ENCODE measurements at places on chromosomes 1 and 21. TPM values are rescaled to one million over a fixed set of nuclear protein-coding genes. Genes with fewer than 3 reads are reported as not detected.

DNA sequence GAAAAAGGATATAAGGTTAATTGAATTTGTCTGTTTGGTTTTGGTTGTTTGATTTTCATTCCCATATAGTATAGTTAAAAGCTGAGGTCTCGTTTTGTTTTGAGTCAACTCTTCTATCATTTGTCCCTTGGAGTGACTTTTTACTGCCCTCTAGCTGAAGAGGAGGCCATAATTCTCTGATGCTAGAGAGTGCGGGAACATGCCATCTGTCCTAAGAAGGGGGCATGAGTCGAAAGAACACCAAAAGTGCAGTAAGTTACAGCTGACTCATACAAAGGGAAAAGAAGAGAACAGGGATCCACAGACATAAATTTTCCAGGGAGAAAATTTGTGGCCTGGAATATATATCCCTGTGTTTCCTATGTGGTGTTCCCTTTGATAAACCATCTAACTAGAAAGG is 4.1 kb downstream of the KRTAP21-3 start:
- no peaks in the 10 kb centered on the region for H3K36me3 ChIP-seq
- no peaks in the 10 kb centered on the region for H3K27me3 ChIP-seq
- H3K4me1 ChIP-seq: peaks cover 20% of the 10 kb centered on the region
- no peak overlapping the region for H3K4me3 ChIP-seq
- DNase-seq: no peak

- no peak overlapping the region for H3K27ac ChIP-seq
- H3K4me1 ChIP-seq: peaks cover 22% of the 10 kb centered on the region
- DNase-seq: peak; percentile 84
- H3K36me3 ChIP-seq: no peaks in the 10 kb centered on the region
- peaks cover 24% of the 10 kb centered on the region for H3K27me3 ChIP-seq
Observed at GRCh38 chr1:152001631-152002584, 8.2 kb upstream of the S100A10 start.

DNA sequence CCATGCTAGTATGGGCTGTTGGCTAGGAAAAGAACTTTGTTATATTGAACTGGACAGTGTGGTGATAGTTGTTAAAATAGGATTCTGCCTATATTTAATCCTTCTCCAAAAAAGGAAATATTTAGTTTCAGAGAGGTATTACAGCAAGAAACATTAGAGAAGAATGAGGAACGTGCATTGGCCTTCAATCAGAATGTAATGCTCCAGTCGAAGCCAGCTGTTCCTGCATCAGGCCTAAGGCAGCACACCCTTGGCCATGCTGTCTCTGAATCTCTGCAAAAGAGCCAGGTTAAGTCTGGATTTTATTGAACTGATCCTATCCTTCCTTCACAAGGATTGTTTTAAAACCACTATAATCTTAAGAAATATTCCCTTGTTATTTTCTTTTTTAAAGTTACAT is 35.3 kb upstream of the RALGPS2 start:
- peaks cover 2% of the 10 kb centered on the region for H3K27me3 ChIP-seq
- H3K27ac ChIP-seq: no peak overlapping the region
- H3K4me1 ChIP-seq: peaks cover 2% of the 10 kb centered on the region
- no peaks in the 10 kb centered on the region for H3K36me3 ChIP-seq

DNA sequence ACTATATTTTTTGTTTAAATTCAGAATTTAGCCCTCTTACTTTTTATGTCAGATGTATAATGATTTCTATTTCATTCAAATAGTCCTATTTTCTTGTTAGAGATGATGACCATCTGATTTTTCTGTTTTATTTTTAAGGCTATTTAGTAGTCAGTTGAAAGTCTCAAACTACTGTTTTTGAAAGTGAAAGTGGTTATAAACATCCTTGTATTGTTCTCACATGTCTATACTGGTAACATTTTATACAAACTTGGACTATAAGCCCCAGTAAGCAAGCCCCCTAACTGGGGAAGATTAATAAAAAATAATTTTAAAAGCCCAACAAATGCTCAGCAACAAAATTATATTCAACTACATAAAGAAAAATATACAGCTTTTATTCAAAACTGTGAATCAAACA is 271.3 kb upstream of the RGS18 start:
- DNase-seq: no peak
- H3K27me3 ChIP-seq: no peaks in the 10 kb centered on the region
- H3K36me3 ChIP-seq: no peaks in the 10 kb centered on the region

The MTARC1 gene
- total RNA-seq: not detected

- H3K4me1 ChIP-seq: peaks cover 2% of the 10 kb centered on the region
- H3K4me3 ChIP-seq: no peak overlapping the region
- DNase-seq: no peak
- H3K27me3 ChIP-seq: peaks cover 22% of the 10 kb centered on the region
Observed at GRCh38 chr1:156903328-156904091, 10.0 kb downstream of the PEAR1 start.

DNA sequence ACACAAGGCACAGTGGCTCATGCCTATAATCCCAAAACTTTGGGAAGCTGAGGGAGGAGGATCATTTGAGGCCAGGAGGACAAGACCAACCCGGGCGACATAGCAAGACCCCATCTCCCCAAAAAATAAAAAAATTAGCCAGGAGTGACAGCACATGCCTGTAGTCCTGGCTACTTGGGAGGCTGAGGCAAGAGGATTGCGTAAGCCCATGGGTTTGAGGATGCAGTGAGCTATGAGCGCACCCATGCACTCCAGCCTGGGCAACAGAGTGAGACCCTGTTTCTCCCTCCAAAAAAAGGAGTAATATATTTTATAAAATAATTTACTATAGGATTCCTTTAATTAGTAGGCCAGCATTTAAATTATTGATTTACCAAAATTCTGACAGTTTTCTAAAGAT is 89.8 kb downstream of the ACBD6 start:
- no peaks in the 10 kb centered on the region for H3K4me1 ChIP-seq
- H3K27ac ChIP-seq: no peak overlapping the region
- H3K4me3 ChIP-seq: no peak overlapping the region
- DNase-seq: no peak

DNA sequence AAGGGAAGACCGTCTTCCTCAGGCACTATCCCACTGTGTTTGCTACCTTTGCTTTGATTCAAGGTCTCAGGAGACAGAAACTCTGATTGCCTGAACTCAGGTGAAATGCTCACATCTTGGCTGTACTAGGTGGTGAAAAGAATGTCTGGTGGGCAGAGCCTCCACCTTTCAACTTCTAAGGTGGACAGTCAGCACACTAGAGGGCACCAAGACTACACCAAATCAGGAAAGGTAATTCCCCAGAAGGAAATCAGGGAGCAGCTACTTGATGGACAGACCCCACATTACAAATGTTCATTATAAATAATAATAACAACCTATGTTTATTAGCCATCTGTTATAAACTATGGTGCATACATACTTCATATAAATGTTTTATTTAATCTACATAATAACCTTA is 220.9 kb downstream of the ATG4C start:
- H3K36me3 ChIP-seq: no peaks in the 10 kb centered on the region
- H3K27ac ChIP-seq: no peak overlapping the region
- DNase-seq: no peak

GRCh38 chr1:159123587-159123986 is 47.0 kb upstream of the AIM2 start:
- H3K27me3 ChIP-seq: peaks cover 27% of the 10 kb centered on the region
- H3K4me1 ChIP-seq: peaks cover 11% of the 10 kb centered on the region
- no peak overlapping the region for H3K27ac ChIP-seq
- DNase-seq: no peak

GRCh38 chr1:61887076-61887867 is 145.0 kb downstream of the PATJ start:
- no peak overlapping the region for H3K4me3 ChIP-seq
- H3K27me3 ChIP-seq: no peaks in the 10 kb centered on the region
- H3K27ac ChIP-seq: no peak overlapping the region
- H3K36me3 ChIP-seq: peaks cover 5% of the 10 kb centered on the region
- no peaks in the 10 kb centered on the region for H3K4me1 ChIP-seq

The PM20D1 gene
- total RNA-seq: 0.43 TPM

- H3K4me3 ChIP-seq: no peak overlapping the region
- H3K4me1 ChIP-seq: no peaks in the 10 kb centered on the region
- DNase-seq: no peak
- peaks cover 35% of the 10 kb centered on the region for H3K27me3 ChIP-seq
Observed at GRCh38 chr21:32962268-32962667, 63.5 kb upstream of the OLIG2 start.

DNA sequence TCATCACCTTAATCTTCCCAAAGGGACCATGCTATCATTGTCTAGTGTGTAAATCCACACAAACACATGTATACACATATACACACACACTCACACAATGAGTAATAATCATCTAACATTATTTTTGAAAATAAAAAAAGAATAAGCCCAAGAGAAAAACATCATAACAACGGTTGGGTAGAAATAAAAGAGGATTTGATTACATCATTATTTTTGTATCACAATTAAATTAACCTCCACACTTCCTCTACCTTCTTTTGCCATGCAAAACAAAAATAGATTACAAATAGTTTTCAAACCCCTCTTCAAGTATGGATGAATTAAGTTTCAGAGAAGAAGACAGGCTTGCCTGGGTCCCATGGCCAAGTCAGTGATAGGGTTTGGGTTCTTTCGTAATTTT is 238.1 kb downstream of the VAV3 start:
- H3K27ac ChIP-seq: no peak overlapping the region
- no peak overlapping the region for H3K4me3 ChIP-seq
- no peak for DNase-seq
- H3K27me3 ChIP-seq: no peaks in the 10 kb centered on the region

- no peak overlapping the region for H3K4me3 ChIP-seq
- H3K27me3 ChIP-seq: peaks cover 31% of the 10 kb centered on the region
- DNase-seq: no peak
- peaks cover 28% of the 10 kb centered on the region for H3K36me3 ChIP-seq
- no peak overlapping the region for H3K27ac ChIP-seq
- H3K4me1 ChIP-seq: peaks cover 44% of the 10 kb centered on the region
Observed at GRCh38 chr21:31346256-31346821, 2.3 kb upstream of the TIAM1 start.

- no peaks in the 10 kb centered on the region for H3K36me3 ChIP-seq
- H3K4me1 ChIP-seq: no peaks in the 10 kb centered on the region
- H3K4me3 ChIP-seq: no peak overlapping the region
- H3K27me3 ChIP-seq: no peaks in the 10 kb centered on the region
Observed at GRCh38 chr1:104195395-104195794, 445.7 kb downstream of the AMY1C start.

DNA sequence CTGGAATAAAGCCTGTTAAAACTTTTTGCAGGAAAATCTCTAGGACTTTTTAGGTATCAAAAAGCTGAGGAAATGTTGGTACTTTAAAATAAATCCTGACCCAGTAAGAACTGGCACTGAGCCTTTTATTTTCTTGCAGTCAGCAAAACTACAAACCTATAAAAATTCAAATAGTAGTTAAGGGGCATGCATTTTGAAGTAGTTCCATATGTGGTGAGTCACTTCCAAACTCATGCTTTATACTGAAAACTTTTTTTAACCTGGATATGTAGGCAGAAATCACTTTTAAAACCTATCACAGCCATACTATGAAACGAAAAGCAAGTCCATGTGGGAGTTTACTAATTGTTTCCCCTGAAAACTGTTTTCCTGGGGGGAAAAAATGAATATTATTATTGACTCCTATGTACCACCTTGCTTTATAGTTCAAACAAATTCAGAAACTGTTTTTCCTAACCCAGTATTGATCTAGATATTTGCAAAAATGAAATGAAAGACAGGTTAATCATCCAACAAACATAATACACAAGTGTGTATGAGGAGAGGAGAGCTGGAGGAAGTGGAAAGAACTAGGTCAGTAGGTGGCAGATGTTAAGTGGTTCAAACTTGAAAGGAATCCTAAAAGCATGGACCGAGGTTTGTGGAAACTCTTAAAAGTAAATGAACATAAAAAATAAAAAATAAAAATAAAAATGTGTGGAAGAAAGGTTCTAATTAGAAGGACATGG is 30.5 kb downstream of the NRIP1 start:
- no peaks in the 10 kb centered on the region for H3K36me3 ChIP-seq
- H3K4me1 ChIP-seq: no peaks in the 10 kb centered on the region
- no peak overlapping the region for H3K27ac ChIP-seq
- no peak overlapping the region for H3K4me3 ChIP-seq
- DNase-seq: no peak

The LRRC71 gene
- not detected for total RNA-seq

DNA sequence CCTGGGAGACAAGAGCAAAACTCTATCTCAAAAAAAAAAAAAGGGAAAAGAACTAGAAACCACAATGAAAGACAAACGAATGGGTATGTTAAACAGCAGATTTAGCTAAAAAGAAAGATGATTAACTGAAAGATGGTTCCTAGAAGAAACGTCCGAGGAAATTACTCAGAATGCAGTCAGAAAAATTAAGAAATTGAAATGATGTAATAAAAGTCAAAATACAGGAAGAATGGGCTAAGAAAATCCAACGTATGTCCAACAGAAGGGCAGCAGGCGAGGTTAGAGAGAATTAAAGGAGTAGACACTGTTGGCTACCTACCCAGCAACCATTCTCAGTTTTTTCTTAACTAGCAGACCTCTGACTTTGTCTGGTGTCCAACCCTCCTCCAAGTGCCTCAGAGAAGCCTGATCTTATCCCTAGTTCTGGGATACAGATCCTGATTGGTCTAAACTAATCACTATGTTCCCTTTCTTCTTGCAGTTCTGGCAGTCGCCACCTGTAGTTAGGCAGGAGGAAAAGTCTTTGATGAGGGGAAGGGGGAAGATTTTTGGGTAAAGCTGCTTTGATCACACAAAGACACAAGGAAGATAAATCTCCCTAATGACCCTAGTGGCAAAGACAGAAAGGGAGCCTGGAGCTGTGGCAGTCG is 25.7 kb downstream of the GPR161 start:
- no peaks in the 10 kb centered on the region for H3K27me3 ChIP-seq
- H3K36me3 ChIP-seq: no peaks in the 10 kb centered on the region

The GSTM5 gene
- not detected for total RNA-seq

The ETS2 gene
- total RNA-seq: 11.5 TPM

DNA sequence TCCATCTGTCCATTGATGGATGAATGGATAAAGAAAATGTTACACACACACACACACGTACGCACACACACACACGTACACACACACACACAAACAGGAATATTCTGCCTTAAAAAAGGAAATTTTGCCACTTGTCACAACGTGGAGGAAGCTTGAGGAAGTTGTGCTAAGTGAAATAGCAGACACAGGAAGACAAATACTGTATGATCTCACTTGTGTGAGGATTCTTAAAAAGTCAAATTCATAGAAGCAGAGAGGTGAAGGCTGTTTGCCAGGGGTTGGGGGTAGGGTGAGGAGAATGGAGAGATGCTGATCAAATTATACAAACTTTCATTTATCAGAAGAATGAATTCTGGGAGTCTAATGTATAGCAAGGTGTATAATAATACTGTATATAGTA is 73.2 kb downstream of the KIF14 start:
- no peak overlapping the region for H3K4me3 ChIP-seq
- peaks cover 11% of the 10 kb centered on the region for H3K27me3 ChIP-seq
- H3K36me3 ChIP-seq: peaks cover 3% of the 10 kb centered on the region
- H3K4me1 ChIP-seq: peaks cover 2% of the 10 kb centered on the region

The IL19 gene
- total RNA-seq: not detected

The KCNE2 gene
- total RNA-seq: not detected

DNA sequence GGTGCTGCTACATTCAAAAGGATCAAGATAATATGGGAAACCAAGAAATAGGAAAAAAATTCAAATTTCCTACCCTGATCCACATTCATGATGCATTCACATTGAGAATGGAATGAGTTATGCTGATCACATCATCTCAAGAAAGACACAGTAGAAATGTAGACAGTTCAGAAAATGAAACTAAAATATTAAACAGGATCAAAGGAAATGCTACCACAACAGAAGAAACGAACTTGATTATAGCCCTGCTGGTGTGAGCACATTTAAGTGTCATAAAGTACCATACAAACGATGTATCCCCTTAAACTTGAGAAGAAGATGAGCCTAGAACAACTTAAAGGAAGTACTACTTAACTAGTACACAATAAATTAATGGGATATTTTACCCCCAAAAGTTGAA is 21.3 kb downstream of the SYDE2 start:
- H3K4me3 ChIP-seq: no peak overlapping the region
- H3K27ac ChIP-seq: no peak overlapping the region
- H3K27me3 ChIP-seq: no peaks in the 10 kb centered on the region
- peaks cover 12% of the 10 kb centered on the region for H3K4me1 ChIP-seq
- no peak for DNase-seq

The SHE gene
- not detected for total RNA-seq
